Activated CD4-positive, CD25-positive, alpha-beta regulatory T cell treated with anti-CD3 and anti-CD28 coated beads, Interleukin-2, amount 50 U/mL, for 24 hours (primary cell): ENCODE measurements at places on chromosomes 6 and 20.
A peak's percentile ranks its signal among the peaks of the same experiment; 100 is the strongest.

DNA sequence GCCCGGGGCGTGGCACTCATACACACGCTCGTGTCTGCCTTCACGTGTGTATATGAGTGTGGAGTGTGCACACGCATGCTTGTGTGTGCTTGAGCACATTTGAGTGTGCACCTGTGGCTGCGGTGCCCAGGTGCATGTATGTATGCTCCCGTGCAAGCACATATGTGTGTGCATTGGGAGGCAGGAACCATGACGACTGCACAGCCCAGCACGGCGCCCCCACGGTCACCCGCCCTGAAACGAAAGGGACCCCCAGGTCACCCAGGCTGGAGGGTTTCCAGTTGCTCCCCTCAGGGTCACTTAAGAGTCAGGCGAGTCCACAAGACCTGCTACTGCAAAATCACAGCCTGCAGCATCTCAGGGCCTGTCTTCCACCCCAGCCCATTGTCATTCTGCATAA lies 94.7 kb downstream of the YTHDF1 start:
- ATAC-seq: no peak

- ATAC-seq: no peak
Observed at GRCh38 chr6:130742131-130742681, 85.0 kb upstream of the SMLR1 start.

DNA sequence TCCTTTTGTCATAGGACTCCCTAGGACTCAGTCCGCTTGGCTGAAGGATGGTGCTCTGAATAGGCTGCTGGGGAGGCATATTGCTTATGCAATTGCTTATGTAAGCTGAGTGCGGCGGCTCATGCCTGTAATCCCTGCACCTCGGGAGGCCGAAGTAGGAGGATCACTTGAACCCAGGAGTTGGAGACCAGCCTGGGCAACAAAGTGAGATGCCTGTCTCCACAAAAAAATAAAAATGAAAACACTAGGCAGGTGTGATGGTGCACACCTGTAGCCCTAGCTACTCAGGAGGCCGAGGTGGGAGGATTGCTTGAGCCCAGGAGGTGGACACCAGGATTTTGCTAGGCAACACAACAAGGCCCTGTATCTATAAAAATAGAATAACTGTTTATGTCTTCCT lies 81.3 kb downstream of the EYA2 start:
- no peak for ATAC-seq

- ATAC-seq: no peak
Observed at GRCh38 chr6:166952121-166952520, 4.2 kb downstream of the RNASET2 start.

DNA sequence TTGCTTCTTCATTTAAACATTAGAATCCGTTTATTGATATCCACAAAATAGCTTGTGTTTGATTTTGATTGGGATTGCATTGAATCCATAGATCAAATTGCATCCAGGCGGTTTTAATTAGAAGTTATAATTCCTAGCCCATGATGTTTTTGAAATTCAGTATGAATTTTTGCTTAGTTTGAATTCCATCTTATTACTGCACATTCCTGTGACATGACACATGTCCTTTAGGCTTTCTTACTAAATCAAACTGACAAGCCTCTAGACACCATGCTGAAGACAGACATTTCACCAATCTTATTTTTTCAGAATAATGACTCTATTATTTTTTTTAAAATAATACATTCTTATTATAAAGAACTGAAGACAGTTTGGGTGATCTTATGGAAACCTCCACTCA lies 21.4 kb upstream of the PI16 start:
- ATAC-seq: no peak

DNA sequence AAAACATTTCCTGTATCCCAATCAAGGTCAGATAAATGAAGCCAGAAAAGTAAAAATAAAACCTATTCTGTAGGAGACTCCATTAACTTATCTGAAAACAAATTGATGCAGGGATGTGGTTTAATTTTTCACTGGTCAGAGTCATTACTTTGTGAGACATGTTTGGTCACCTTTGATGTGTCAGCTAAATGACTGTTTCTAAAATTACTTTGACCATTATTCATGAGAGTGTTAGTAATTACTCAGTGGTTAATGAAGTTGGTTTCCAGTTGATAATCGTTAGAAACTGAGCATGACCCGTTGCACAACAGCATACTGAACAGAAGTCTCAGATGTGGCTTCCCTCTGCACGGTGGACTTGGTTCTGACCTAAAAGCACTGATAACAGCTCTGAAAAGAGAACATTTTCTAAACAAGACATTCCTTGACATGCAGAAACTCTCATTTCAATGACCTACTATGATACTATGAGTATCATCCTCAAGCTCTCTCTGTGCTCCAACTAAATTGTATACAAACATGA lies 410.5 kb upstream of the RNF217 start:
- ATAC-seq: no peak

DNA sequence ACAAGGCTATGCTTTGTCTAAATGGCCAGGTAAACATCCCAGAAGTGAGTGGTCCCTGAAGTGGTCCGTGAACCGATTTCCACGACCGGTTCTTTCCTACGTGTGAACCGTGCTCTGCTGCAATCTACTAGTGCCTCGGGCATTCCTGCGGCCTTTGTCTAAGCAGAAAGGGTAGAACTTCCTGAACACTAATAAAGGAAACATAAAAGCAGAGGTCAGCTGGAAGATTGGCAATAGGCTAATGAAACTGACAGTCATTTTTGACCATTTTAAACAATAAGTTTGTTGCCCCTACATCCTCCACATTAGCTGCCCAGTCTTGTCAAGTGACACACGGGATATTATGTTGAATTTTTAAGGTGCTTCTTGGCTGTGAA lies 410.0 kb downstream of the PLCB1 start:
- ATAC-seq: no peak

GRCh38 chr20:61508301-61509096 lies 256.4 kb downstream of the CDH4 start:
- ATAC-seq: no peak

GRCh38 chr6:88914180-88914579 lies 49.2 kb downstream of the RNGTT start:
- no peak for ATAC-seq

DNA sequence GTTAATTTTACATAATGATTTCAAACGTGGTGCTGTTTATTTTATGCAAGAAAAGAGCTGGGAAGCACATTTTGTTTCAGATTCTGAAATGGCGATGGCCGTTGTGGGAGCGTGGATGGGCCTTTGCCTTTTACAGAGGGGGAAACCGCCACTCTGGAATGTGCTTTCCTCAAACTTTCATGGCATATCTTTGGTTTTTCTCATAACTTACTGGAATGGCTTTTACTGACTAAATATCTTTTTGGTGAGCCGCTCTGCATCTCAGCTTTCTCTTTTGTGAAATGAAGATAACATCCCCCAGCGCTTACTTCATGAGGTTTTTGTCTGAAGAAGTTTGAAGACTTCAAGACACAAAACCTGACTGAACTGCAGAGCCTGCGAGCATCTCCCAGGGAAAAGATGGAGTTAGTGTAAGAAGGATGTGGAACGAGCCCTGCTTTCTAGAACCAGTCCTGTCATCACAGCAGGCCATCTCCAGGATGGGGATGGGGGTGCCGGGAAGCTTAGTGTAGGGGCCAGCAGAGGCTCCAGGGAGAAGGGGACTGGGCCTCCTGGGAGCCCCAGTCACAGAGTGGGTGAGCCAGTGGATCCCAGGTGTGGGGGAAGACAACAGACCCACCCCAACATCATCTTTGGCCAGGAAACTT lies 61.8 kb upstream of the TIAM2 start:
- no peak for ATAC-seq

- no peak for ATAC-seq
Observed at GRCh38 chr6:40882323-40882997, 156.6 kb downstream of the UNC5CL start.

- ATAC-seq: peak; percentile 76
Observed at GRCh38 chr6:105620878-105621277, 218.0 kb upstream of the PREP start.

DNA sequence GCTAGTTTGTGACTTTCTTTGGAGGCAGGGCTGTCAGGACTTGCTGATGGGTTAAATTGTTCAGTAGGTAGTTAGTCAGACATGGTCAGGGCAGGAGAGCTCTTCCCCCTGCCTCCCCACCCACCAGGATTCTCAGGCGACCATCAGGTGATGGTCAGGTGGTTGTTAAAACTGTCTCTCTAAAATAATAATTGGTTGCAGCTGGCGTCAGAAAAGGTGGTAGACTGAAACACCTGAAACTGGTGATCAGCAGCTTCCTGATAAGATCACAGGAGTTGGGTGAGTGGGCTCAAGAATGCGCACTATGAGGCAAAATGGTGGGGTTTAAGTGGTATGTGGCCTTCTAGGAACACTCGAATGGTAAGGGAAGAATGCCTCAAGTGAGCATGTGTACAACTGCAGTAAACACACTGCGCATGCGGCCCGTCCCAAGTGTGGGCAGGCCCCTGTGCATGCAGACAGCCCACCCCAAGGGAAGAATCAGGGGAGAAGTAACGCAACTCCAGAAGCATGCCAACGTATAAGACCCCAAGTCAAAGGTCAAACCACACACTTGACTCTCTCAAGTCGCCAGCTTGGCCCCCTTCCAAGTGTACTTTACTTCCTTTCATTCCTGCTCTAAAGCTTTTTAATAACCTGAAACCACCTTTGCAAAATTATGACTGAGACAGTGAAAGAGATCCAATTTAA lies 7.9 kb upstream of the BLCAP start:
- ATAC-seq: no peak

DNA sequence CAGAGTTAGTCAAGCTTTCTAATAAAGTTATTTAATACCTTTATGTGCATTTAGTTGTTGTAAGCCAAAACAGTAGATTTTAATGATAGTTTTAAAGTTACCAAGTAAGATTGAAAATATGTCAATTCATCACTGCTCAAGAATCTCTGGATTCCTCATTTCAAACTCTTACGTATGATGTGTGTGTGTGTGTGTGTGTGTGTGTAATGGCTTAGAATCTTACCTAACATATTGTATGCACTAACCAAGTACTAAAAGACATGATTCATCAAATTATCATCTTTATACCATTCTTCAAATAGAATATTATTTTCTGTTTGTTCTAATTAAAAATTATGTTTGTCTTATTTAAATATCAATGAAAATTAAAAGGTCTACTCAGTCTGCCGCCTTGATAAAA lies 41.5 kb upstream of the ZNF337 start:
- ATAC-seq: no peak

- no peak for ATAC-seq
Observed at GRCh38 chr6:127177030-127177922, 58.8 kb downstream of the RSPO3 start.

DNA sequence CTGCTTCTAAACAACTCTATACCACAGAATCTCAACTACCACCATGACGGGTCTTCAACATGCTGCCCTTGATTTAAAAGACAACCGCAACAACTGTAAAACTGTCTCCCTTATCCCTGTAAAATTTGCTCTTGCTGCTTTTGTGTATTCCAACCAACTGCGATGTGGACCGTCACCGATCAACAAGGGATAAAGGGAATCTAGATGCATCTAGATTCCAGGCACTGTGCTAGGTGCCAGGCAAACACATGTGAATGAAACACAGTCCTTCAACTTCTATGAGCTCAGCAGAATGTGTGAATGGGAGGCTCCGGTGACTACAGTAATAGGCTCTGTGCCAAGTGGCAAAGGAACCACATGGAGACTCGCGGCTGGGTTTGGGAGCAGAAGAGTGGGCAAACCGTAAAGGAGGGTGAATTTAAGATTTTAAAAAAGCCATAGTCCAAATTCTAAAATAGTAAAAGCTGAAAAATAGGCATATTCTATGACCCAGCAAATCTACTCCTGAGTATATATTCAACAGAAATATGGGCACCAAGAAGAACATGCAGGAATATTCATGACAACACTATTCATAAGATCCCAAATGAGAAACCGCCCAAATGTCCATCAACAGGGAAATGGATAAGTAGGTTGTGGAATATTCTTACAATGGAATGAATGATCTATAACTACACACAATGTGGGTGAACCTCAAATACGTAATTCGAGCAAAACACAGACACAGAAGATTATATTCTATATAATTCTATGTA lies 3.7 kb upstream of the PRND start:
- no peak for ATAC-seq

GRCh38 chr6:225907-226306 lies 66.4 kb upstream of the DUSP22 start:
- no peak for ATAC-seq

DNA sequence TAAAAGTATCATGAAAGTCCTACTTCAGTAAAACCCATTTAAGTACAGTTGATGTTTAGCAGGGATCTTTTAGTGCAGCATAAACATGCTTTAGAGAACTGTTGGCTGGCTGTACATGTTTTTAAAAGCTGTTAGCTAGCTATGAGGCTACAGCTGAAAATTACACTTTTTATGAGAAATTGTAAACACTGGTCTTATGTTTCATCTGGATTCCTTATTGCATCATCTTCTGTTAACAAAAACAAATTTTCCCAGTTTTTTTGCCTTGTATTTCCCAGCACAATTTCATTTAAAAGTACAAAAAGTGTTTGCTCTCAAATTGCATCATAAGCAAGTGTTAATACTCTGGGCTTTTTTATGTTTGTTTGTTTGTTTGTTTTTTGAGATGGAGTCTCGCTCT lies 18.3 kb upstream of the HLA-E start:
- no peak for ATAC-seq

- ATAC-seq: no peak
Observed at GRCh38 chr6:162612613-162613012, 115.0 kb downstream of the PRKN start.

- no peak for ATAC-seq
Observed at GRCh38 chr20:13703265-13703664, 64.5 kb upstream of the TASP1 start.

DNA sequence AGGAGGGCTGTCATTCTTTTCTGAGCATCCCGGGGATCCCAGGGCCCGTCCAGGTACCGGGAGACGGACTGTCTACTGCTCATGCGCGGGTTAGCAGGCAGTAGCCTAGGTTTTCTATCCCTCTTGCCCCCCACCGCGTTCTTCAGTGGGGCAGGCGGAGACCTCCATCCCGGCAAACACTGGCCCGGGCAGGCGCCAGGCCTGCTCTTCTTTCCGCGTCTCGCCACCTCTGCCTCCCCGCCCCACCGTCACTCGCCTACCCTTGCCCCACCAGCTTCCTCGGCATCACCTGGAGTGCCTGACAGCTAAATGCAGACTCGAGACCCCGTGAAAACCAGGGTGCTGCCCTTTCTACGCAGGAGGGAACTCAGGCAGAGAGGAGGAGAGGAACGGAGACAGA lies 1937.7 kb upstream of the DEFB115 start:
- no peak for ATAC-seq

GRCh38 chr6:142925575-142926110 lies 19.3 kb downstream of the HIVEP2 start:
- ATAC-seq: peak; percentile 62

DNA sequence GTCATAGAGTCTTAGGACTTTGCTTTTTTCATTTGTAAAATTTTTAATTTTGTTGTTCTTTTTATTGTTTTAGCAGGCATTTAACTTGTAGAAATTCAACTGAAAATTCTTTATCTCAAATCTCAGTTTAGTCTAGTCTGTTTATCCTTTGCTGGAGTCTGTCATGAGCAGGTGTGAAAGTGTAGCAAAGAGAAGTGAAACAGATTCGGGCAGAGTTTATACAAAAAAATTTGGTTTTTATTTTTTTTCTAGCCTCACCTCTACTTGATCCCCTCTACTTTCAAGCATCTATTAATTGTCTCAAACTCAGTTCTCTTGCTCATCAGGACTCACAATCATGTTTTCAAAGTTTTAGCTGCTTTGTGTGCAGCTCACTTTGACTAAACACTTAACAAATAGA lies 655.2 kb downstream of the HDGFL1 start:
- ATAC-seq: no peak
